ENCODE measurements at places on chromosomes 1 and 21.

DNA sequence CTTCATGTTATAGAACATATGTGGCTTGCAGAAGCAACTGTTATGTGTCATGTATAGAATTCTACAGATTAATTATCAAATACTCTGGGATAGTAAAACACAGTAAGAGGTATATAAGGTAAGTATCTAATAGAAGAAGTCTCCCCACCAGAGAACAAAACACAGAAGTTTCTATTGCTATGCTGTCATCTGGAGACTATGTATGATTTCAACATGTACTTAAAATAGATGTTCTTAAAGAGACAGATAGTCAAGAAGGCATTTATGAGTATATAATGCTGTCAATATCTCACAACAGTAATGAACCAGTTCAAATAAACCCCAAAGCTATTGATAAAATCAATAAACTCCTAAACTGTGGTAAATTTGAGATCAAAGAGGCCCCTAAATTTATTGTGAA is 8.1 kb upstream of the ADCY10 start:
- DNase-seq, result peak; percentile 55

- peak; percentile 85 for DNase-seq
Observed at GRCh38 chr1:111615870-111616715, 3.5 kb upstream of the RAP1A start.

DNA sequence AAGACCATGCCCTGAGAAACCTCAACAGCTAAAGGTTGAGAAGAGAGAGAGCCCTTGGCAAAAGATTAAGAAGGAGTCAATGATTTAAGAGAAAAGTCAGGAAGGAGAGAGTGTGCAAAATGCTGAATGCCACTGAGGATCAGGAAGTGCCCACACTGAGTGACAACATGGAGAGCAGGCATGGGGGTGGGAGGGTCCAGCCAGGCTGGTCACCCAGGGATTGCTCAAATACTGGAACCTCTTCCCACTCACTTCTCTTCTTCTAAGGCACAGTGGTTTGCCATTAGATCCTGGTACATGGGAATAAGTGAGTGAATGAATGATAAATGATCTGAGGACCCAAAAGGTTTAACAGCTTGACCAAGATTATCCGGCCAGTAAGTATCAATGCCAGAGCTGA is 11.1 kb downstream of the PRR9 start:
- DNase-seq, result no peak

- DNase-seq, result no peak
Observed at GRCh38 chr21:28234326-28234725, 758.4 kb downstream of the LTN1 start.

DNA sequence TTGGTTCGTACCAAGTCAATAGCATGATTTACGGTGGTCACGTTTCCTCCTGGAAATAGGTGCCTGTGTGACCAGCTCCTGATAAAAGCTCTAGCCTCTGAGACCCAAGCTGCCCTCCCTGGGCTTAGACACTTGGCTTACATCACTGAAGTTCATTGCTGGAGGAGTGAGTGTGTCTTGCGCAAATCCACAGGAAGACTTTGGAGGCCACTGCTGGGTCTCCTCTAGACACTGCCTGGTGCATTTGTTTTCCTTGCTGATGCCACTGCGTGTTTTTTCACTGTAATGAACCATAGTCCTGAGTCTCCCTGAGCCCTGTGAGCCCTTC is 230.6 kb downstream of the DSCAM start:
- DNase-seq, result peak; percentile 40

DNA sequence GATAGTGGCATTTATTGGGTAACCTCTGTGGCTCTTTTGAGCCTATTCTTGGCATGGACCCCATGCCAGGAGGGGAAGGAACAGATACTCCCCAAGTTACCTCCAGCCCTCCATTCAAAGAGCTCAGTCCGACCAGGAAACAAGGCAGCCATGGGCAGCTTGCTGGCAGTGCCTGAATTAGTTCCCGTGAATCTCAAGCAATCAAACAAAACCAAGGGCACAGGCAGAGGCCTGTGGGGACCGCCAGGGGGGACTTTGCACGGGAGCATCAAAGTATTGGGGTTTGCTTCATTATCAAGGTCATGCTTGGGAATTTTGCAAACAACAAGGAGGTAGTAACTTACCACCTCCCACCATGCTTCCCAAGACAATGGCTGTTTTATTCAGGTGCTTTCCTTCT is 81.2 kb upstream of the IFFO2 start:
- DNase-seq, result no peak

DNA sequence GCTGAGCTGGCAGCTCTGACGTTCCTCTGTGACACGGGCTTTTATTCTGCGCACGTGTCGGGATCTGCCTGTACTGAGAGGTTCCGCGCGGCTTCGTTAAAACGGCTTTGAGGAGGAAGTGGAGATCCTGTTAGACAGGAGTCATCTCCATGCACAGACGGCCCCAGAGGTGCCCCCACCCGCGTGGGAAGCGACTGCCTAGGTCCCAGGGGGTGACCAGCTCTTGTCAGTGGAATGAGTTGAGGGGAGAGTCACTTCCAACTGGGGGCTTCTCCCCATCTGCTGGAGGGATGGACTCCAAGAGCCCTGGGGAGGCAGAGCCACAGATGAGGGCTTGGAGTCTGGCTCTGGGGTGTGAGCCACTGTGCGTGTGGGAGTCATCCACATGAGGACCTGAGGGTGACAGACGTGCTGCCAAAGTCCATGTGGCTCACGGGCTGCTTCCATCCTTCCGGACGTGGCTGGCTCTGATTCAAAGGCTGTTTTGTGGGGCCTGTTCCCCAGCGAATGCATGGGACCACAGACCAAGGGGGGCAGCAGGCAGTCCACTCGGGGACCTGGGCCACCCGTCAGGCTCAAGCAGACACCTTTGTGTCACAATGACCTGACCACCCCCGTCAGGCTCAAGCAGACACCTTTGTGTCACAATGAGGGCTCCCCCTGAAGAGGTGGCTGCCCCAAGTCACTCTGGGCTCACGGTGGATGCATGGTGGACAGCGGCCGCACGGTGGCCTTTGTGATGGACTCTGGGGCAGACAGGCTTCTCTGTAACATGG is 26.8 kb downstream of the PTTG1IP start:
- DNase-seq, result peak; percentile 85

DNA sequence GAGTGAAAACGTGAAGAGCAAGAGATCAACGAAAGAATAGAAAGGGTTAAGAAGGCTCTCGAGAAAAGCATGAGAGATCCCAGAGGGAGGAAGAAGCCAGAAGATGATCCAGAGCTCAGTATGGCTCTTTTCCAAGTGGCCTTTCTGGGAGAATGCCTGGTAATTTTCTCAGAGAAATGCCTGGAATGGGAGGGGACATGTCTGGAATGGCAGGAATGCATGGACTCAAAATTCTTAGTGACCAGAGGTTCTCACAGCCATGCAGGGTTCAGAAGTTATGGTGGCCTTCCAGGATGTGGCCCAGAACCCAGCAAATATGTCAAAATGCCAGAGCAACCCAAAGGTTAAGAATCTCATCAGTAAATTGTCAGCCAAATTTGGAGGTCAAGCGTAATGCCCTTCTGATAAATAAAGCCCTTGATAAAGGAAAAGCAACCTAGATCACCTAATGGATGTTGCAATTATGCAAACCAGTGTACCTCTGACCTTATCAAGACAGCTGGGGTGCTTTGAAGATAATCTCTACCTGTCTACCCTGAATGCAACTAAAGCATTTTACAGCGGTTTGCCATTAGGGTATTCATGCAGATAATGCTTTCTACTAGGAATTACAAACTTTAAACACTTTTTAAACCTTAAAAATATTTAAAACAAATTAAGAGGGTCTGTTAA is 53.1 kb downstream of the NBPF6 start:
- DNase-seq, result no peak

DNA sequence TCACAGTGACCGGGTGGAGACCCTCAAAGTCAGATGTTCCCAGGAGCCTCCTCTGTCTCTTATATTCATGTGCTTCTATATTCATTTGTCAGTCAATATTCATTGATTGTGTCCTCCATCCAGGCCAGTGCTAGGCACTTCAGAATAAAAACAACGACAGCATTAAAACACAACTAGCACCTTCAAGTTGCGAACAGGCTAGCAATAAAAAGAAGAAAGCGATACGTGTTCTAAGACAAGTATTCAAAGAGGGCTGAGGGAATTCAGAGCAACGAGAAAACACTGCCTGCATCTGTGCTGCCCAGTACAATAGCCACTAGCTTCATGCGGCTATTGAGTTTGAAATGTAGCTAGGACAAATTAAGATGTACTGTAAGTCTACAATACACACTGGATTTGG is 138.0 kb downstream of the PLXNA2 start:
- DNase-seq, result no peak

DNA sequence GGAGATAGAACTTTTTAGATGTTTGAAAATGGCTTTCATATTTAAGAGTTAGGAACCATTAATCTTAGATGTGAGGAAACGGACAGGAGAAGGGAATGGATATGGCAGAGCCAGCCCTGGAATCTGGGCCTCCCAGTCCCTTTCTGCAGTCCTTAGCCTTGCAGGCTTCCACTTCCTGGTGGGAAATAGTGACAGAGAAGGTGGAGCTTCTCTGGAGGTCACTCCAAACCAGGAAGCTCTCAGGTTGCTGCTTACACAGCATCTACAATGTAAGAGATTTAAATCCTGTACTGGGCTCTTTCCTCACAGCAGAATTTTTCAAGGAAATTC is 2.5 kb downstream of the S100A11 start:
- no peak for DNase-seq

DNA sequence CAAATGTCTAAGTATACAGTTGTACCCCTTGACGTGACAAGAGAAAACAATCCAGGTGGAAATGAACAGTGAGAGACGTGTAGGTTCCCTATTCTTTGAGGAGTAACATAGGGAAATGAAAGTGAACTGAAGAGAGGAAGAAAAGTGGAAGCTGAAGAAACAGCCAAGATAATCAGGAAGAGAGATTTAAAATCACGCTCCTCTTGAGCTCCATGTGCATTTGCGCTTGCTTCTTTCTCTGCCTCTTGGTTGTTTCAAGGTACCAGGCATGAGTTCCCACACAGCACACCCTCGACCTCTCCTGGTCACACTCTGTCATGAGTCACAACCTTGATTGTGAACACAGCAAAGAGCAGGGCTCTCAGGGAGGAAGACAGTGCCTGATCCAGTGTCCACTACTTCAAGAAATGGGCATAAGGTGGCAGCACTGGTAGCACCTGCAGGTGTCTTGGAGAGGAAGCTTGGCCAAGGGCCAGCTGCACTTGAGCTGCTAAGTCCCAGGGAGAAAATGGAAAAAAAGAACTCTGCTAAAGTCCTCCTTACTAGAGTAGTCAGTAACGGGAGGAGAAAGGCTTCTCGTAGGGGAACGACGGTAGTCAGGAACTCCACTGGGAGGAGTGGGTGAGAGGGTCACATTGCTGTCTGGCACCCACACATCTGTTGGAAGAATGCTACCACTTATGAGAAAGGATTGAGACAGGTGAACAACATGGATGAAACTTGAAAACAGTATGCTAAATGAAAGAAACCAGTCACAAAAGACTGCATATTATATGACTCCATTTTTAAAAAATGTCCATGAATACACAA is 18.3 kb upstream of the ARID1A start:
- peak; percentile 87 for DNase-seq

DNA sequence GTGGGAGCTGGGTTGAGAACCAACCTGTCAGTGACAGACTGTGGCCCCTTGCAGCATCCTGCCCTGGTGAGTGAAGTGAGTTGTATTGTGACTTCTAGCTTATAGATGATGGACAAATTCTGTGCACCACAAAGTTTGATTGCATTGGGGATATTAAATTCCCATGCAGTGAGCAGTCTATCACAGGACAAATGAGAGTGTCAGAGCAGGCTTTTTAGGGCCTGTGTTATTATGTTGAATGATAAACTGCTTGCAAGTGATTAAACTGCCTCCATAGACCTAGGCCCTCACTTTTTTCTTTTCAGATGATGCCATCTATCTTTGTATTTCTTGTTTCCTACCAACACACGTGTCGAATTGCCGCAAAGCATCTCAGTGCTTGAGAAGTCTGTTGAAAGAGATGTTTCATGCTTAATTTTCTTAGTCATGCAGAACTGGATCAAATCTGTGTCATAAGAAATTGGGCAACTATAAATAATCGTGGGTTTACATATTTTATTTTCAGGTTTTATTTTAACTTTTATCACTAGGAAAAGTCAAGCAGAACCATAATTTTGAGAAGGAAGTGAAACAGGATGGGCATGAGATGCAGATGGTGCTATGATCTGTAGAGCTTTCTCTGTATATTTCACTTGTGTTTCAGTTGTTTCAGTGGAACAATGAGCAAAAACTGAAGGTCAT is 199.2 kb downstream of the S1PR1 start:
- DNase-seq, result no peak

GRCh38 chr1:81730881-81731280 is 69.9 kb upstream of the ADGRL2 start:
- DNase-seq, result no peak

DNA sequence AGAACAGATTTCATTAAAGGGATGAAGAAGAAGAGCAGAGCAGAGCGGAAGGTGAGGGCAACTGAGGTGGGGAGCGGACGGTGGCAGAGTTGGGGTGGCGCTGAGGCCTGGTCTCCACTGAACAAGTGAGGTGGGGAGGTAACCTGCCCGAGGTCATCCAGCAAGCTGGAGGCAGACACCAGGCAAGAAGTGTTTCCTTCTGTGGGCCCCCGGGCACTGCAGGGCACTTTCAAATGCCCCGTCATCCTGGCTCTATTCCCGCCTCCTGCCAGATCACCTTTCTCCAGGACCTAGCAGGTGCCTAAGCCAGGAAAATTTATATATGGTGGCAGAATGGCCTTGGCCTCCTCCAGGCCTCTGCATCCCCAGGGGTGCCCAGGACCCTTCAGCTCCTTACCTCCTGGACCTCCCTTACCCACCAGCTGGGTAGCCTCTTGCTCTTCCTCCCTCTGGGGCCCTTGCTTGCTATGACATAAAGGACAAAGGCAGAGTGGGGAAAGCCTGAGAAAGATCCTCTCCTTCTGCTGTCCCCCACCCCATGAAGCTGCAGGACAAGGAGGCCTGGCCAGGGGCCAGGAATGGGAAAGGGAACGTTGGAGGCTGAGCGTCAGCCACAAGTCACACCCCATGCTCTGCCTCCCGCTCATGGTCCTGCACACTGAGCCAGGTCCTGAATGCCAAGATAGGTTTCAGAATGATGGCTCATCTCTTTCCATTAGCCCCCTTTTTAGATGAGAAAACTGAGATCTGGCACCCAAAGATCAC is 29.0 kb downstream of the VWA5B1 start:
- no peak for DNase-seq

GRCh38 chr1:224127925-224128819 is 14.3 kb downstream of the FBXO28 start:
- no peak for DNase-seq

GRCh38 chr1:154729031-154729442 is 121.1 kb upstream of the ADAR start:
- peak; percentile 43 for DNase-seq

GRCh38 chr1:53400761-53401674 is 58.2 kb upstream of the DMRTB1 start:
- no peak for DNase-seq

DNA sequence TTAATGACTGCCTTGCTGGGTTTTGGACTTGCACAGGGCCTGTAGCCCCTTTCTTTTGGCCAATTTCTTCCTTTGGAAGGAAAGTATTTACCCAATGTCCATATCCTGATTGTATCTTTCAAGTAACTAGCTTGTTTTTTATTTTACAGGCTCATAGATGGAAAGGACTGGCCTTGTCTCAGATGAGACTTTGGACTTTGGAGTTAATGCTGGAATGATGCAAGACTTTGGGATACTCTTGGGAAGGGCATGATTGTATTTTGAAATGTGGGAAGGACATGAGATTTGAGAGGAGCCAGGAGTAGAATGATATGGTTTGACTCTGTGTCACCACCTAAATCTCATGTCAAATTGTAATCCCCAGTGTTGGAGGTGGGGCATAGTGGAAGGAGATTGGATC is 140.1 kb downstream of the C1orf94 start:
- no peak for DNase-seq

Data from MV-4-11 (cell line).